ENCODE measurements at places on chromosomes 5 and 9.

DNA sequence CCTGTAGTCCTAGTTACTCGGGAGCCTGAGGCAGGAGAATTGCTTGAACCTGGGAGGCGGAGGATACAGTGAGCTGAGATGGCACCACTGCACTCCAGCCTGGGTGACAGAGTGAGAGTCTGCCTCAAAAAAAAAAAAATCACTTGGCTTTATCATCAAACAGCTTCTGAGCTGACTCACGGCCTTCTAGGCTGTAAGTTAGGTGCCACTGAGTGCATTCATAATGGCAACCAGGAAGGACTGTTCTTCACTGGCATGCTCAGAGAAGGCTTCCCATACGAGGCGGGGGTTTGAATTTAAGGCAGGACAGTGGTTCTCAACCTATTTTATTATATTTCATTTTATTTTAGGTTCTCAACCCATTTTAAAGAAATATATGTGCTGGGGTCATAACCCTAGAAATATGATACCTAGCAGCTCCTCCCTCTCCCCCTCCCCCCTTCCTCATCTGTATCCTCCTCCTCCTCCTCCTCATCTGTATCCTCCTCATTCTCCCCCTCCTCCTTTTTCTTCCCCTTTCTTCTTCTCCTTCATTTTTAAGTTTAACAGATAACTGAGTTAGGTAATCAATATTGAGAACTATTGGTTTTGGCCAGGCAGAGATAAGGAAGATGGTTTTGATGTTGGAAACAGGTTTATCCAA lies 19.0 kb upstream of the LHFPL2 start:
- DNase-seq, result no peak

DNA sequence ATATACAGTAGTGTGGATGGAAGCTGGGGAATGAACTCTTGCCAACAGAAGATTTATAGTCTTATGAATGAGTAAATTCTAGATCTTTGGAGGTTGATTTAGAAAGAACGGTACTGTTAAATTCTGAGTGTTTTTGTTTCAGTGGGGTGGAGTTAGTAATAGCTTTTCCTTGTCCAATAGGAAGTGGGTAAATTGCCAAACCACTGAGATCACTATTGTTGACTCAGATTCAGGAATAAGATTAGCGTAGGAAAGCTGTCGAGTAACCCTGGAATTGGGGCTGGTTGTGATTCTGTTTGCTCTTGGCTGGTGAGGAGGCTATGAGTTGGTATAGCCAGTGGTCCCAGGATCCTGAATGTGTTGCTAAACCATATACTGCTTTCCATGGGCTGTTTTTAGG lies 155.6 kb downstream of the ARHGAP26 start:
- no peak for DNase-seq

DNA sequence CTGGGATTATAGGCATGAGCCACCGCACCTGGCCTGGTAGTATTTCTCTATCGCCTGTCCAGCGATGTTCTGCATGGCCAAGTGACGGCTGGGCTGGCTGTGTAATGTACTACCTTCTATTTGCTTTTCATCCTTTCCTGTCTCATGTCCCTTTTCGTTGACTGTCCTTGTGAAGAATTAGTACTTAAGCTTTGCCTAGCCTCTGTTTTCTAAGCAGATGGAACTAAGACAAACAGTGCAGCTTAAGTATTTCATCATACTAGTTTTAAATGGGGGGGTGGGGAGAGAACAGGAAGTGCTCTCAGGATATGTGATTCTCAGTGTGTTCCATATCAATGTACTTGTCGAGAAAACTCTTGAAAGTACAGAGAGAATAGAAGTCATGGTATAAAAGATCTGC lies 31.7 kb upstream of the CCL21 start:
- no peak for DNase-seq

- DNase-seq, result no peak
Observed at GRCh38 chr9:106707738-106708474, 155.1 kb upstream of the ZNF462 start.

- DNase-seq, result no peak
Observed at GRCh38 chr9:12272471-12273120, 420.6 kb upstream of the TYRP1 start.

GRCh38 chr9:35350827-35351549 lies 138.9 kb upstream of the RUSC2 start:
- no peak for DNase-seq

DNA sequence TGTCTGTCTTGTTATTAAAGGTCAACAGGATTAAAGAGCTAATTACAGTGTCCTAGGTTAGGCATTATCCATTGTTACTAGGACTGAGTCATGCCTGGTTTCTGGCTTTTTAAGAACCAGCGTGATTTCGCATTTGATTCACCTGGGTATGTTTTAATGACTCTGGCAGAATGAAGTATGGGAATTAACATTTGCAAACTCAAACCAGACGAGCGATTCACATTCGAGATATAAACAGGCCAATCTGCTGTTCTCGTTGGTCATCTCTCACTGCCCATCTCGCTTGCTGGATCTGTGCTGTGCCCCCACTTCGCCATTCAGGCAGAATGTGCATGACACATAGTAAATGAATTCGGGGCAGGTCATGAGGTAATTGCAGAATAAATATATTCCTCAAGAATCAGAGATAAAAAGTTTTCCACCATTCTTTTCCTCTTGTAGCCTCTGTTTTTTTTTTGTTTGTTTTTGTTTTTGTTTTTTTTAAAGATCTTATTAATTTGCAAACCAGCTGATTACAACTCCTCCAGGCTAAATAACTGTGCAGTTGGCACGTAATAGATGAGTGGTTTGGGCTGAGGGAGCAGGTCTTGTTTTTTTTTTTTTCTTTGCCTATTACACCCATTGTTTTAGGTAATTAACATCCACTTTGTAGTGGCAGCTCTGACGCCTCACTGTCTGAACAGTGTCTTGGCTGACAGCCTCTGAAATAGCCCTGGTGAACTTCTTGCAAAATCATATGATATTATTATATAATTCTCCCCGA lies 313.5 kb upstream of the MSX2 start:
- no peak for DNase-seq

DNA sequence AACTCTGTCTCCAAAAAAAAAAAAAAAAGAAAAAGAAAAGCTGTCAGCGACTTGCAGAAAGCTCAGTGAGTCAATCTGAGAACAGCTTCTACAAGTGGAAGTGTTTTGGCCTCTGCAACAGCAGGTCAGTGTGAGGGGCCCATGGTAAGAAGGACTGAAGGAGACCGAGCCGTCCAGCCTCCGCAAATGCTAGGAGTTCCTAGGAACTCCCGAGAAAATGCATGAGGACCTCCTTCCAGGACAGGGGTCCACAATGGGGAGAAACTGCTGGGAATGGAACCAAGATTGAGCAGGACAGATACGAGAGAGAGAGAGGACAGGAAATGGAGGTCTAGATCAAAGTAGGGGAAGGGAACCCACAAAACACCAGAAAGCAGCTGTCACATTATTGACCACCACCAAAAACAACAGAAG lies 180.5 kb downstream of the CRB2 start:
- DNase-seq, result no peak

Measured in activated T-cell treated with anti-CD3 and anti-CD28 coated beads, Interleukin-2, amount 50 U/mL, for 24 hours (primary cell).